Stimulated activated CD4-positive, alpha-beta T cell treated with anti-CD3 and anti-CD28 coated beads, TNF-alpha, amount 100 ng/mL, for 1 hour (primary cell): ENCODE measurements at places on chromosomes 3 and 15.

DNA sequence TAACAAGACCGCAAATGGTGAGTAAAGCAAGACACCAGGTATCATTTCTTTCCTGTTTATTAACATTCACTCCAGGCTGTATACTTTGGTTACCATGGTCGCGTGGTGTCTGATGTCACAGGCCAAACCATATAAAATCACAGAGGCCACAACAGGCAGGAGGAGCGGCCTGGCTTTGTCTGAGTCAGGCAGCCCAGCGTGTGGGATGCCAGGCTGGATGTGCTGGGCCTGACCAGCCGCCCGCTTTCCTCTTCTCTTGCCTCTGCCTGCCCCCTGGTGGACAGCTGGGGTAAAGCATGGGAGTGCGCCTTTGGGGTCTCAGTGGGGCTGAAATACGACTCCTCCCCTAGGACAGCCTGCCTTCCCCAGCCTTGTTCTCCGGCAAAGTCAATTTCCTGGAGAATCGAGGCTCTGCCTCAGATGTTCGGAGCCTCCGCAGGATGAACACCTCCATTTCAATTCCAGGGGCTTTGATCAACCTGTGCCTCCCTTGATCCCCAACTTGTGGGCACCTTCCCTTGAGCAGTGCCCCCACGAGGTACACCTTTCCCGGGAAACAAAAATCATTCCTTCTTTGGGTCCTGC, 78.2 kb downstream of the CCNL1 start:
- peak; percentile 72 for DNase-seq

DNA sequence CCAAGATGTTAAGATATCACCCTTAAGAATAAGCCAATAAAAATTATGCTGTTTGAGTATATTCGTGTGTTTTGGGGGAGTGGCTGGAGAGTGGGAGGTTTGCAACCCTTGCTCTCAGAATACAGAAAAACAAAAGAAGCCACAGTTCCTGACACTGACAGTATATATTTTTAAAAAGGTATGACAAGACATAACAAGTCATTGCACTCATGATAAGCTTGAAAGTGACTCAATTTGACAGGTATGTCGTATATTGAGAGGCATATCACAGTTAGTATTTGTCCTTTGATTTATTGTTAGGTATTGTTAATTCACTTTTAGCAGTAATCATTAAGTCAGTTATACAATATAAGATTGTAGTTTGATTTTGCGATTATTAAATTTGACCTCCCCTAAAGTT, 73.1 kb upstream of the TSC22D2 start:
- no peak for DNase-seq

GRCh38 chr3:77195766-77196545, 156.1 kb downstream of the ROBO2 start:
- DNase-seq = no peak

DNA sequence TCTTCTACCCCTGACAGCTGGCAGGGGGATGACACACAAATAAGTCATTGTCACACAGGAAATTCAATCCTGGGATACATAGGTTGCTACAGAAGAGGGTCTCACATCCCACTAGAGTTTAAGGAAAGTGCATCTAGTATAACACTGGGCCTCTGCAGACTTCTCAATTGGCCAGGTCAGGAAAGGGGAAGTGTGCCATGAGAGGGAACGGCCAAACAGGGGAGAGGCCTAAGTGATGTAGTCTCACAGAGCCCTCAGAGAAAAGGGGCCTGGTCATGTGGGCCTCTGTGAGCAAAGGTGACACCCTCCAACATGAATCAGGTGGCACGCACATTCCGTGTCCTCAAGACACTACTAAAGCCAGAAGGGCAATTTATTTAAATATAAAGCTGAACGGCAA, 11.2 kb downstream of the ZXDC start:
- DNase-seq = no peak

DNA sequence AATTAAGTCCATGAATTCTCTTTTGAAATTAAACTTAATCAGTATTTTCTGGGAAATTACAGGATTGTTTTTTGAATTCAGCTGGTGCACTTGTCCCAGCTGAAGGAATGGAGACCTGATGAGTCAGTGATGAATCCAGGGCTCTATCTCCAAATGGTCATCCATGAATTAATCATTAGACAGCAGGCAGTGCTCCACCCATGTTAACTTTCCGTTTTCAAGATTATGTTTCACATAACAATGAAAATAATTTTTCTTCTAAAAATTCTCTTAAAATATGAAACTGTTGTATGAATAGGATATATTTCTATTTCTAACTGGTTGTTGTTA, 13.9 kb upstream of the PAQR9 start:
- DNase-seq = no peak

DNA sequence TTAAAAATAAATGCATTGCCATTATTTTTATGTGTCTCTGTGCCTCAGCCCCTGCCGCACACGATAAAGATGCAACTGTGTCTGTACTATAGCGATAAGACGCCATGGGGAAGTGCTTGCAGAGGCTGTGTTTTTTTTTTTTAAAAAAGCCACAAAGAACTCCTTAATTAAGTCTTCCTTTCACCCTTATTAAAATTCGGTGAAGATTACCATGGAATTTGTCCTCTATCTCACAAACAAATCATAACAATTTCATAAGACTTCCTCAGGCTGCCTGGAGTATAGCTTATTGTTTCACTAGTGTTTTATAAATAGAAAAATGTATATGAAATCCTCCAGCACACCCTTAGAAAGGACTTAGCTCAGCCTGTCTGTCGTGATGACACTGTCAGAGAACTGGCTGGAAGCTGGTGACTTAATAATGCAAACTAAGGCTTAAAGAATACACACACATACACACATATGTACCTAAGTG, 374.8 kb upstream of the SLCO3A1 start:
- no peak for DNase-seq

DNA sequence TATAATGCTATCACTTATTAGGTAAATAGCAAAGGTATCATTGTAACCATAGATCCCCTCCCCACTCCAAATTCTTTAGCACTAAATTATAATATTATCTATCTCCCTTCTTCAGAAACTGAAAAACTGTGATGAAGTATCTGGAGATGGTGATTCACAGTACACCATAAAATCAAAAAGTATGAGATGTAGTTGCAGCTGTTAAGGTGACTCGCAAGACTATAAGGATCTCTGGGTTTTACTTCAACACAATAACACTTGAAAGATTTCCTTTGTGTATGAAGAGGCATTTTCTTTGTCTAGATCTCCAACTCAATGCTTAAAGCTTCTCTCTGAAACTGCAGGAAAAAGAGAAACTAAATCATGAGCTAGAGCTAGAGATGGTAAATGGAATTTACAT, 46.9 kb downstream of the IFT57 start:
- no peak for DNase-seq

DNA sequence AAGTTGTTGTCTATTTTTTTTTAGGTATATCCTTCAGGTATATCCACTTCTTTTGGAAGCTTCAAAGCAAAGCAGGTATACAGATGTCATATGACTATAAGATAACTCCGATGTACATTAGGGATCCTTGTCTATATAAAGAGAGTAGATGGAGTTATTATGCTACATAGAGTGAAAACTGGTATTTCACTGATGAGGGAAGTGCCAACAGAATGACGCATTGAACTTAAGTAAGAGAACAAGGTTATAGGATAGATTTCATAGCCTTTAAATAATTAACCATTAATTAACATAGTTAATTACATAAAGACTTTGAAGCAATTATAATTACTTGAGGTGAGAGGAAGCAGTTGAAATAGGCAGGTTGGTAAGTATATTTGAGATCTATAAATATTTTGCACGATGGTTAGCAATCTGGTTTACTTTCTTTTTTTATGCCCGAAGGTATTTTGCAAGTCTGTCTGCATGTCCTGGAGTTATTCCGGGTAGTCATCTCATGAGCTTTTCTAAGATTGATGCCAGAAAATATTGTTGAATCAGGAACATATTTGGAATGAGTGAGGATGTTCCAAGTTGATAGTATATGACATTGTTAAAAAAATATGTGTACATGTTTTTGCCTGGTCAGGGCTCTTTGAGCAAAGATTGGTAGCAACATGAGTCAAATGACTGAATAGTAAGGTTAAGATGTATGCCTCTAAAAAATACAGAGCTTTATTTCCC, 299.5 kb upstream of the KCNMB2 start:
- DNase-seq = no peak

DNA sequence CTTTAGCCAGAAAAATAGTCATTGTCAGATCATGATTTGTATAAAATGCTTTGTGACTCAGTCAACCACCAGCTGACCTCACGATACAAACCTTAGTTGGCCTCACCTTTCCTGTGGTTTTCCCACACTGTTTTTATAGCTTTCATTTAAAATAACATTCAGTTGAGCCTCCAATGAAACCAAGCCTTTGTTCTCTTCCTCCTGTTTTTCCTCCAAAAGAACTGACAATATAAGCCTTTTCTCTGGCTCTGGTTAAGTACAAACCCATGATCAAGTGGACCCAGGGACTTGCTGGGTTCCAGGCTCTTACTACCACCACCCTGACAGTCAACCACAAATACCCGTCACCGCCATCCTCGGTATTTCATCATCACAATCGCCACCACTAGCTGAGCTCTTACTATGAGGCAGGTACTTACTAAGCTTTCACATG, 81.7 kb downstream of the TAMM41 start:
- no peak for DNase-seq
